ENCODE measurements at places on chromosomes 5 and 9.

DNA sequence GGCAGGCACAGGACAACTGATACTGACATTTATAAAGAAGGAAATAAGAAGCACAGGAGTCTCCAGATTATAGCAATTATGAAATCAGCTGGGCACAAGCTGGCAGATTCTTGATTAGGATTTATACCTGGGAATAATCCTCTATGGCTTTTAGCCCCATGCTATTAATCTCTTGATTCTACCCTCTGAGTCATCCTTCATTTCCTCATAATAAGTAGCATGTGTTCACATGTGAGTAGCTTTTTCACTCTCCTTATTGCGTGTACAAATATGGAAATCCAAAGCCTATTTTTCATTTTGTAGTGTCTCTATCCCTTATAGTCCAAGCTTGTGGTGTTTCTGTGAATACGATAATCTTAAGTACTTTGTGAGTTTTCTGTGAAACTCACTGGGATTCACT is 185.0 kb upstream of the PRLR start:
- peak; percentile 20 for DNase-seq

- no peak for DNase-seq
These were observed 104.7 kb downstream of the ADAMTS2 start for GRCh38 chr5:179240561-179240960.

DNA sequence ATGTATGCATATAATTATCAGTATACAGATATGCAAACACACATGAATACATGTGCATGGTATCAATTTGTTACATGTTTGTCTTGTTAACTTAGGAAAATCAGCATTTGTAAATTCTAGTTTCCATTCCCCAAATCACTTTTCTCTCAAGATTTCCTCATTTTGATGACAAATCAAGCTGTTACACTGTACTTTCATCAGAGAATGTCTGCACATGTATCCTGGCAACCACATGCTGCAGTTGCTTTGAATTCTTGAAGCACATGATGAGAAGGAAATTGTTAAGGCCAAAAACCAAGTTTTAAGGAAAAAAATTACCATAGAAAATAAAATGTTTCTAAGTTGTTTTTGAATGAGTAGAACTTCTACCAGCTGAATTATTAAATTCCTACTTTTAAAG is 1834.5 kb downstream of the EFNA5 start:
- DNase-seq, result peak; percentile 92

- DNase-seq, result no peak
These were observed 12.8 kb downstream of the OR1K1 start for GRCh38 chr9:122812736-122813135.

GRCh38 chr9:134775081-134775951 is 105.3 kb upstream of the FCN2 start:
- DNase-seq, result peak; percentile 68

GRCh38 chr5:53479590-53480415 is 626 bp upstream of the FST start:
- DNase-seq, result peak; percentile 73

GRCh38 chr5:32571128-32571527 is 14.2 kb upstream of the SUB1 start:
- DNase-seq, result no peak

DNA sequence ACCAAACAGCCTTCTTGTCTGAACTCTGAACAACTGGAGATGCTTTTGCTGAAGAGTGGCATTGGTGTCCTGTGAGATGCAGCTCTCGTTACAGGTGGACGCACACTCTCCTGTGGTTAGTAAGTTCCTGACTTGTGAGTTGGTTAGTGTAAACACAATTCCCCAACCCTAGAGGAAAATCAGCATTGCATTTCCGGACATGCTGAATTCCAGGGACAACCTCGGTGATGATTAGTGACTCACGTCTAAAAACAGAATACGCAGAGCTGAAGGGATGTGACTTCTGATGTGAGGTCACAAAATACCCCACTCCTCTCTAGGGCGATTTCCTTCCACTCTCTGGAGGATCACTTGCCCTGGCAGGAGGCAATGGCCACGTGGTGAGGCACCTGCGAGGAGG is 5.0 kb downstream of the OR2V2 start:
- no peak for DNase-seq

GRCh38 chr5:35626108-35626507 is 8.4 kb downstream of the SPEF2 start:
- DNase-seq, result peak; percentile 42

- DNase-seq, result no peak
These were observed 126.7 kb downstream of the ARSB start for GRCh38 chr5:78858364-78858763.

- DNase-seq, result no peak
These were observed 177.2 kb downstream of the TMEM232 start for GRCh38 chr5:110549301-110549700.

DNA sequence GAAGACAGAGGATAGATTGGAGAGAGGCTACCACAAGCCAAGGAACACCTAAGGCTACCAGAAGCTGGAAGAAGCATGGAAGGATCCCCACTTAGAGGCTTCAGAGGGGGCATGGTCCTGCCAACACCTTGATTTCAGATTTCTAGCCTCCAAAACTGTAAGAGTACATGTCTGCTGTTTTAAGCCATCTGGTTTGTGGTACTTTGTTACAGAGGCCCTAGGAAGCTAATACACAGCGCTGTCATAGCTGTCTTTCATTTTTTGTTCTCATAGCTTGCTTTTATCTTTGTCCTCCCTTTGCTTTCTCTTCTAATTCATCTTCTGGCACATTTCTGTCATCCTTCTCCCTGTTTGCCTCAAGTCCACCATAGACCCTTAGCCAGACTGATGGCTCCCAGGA is 104.5 kb downstream of the ATP10B start:
- no peak for DNase-seq

DNA sequence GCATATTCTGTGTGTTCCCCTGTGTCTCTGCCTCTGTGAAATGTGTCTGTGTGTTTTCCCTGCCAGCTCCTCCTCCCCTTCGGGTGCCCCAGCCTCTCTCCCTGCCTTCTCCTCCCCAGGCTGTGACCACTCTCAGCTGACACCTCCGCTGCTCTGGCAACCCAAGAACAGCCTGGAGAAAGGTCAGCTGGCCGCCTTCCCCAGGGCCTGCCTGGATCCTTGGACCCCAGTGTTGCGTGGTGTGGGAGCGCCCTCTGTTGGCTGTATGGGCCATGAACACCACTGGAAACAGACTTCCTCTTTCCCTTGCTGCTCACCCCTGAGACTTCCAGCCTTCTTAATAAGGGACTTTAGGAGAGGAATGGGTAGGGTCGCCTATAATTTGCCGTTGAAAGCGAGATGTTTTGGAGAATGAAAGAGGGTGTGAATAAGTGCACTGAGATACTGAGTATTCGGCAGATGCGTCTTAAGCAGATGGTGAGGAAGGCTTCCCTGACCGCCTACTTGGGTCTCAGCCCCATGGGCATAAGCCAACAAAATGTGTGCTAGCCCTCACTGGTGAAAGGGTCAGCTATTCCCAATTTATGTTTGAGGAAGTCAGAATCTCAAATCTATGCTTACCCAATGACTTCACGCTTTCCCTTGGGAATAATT is 114.9 kb upstream of the TRIM32 start:
- DNase-seq, result peak; percentile 75

GRCh38 chr5:131206772-131207171 is 36.0 kb downstream of the LYRM7 start:
- DNase-seq, result no peak

- DNase-seq, result no peak
These were observed 270.1 kb downstream of the HSPA4 start for GRCh38 chr5:133321833-133322420.

DNA sequence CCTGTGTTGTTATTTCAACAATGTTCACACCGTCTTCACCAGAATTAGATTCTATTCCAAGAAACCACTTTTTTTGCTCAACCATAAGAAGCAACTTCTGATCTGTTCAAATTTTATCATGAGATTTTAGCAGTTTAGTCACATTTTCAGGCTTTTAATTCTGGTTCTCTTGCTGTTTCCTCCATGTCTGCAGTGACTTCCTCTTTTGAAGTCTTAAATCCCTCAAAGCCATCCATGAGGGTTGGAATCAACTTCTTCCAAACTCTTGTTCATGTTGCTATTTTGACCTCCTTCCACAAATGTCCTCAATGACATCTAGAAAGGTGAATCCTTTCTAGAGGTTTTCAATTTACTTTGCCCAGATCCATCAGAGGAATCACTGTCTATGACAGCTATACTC is 25.7 kb upstream of the ENTREP1 start:
- DNase-seq, result no peak

DNA sequence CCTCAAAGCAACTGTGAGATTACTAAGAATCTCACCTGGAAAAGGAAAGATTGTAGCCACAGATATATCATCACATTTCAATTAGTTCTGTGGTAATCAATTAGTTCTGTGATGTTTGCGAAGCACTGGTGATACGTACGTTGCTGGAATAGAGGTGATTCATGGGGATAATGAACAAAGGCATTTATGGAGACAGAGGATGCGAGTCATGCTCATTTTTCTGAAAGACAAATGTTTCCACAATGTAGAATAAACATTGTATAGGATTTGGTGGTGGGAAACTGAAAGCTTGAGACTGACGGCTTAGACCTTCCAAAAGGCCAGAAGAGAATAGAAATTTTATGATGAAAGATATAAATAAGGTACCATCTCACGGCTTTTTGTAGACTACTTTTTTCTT is 507.3 kb upstream of the TYRP1 start:
- DNase-seq, result peak; percentile 62

- no peak for DNase-seq
These were observed 15.4 kb upstream of the CCIN start for GRCh38 chr9:36153746-36154145.

DNA sequence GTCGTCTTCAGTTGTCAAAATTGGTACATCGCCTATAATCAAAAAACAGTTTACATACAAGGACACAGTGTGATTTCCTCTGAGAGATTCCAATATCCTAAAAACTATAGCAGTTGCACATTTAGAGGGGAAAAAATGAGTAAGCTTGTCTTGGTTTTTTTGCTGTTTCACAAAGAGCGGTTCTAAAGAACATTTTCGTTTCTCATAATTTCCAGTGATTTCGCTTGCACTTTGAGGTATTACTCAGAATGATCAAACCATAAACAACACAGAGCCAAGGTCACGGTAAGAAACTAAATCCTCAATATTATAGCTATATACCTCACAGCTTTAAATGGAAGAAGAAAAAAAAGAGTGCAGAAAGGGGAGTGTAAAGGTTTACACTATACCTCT is 861 bp downstream of the MTX3 start:
- DNase-seq, result no peak

- no peak for DNase-seq
These were observed 60.0 kb upstream of the IRX1 start for GRCh38 chr5:3535414-3536211.

GRCh38 chr5:155466851-155467250 is 453.3 kb downstream of the KIF4B start:
- DNase-seq, result no peak

GRCh38 chr5:68751661-68752060 is 342.2 kb upstream of the SLC30A5 start:
- no peak for DNase-seq

DNA sequence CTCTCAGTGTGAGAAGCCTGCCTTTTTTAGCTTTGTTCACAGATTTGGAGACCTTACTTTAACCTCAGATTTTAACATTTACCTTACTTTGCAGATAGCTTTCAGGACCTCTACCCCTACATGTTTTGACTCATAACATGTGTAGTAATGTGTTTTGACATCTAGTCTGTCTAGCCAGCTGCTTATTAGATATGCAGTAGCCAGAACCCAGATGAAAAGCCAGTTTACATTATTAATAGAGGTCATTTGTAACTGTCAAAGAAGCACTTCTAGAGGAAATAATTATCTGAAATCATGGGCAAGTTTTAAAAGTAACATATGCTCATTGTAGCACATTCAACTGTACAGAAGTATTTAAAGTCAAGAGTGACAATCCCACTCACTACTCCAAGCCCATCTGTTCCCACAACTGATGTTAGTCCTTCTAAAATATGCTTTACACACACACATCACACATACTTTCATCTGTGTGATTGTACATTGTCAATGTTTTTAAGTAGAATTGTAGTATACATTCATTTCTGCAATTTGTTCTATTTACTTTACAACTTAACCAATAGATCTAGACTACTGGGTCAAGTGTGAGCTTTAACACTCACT is 71.8 kb upstream of the NIPAL4 start:
- DNase-seq, result peak; percentile 50

DNA sequence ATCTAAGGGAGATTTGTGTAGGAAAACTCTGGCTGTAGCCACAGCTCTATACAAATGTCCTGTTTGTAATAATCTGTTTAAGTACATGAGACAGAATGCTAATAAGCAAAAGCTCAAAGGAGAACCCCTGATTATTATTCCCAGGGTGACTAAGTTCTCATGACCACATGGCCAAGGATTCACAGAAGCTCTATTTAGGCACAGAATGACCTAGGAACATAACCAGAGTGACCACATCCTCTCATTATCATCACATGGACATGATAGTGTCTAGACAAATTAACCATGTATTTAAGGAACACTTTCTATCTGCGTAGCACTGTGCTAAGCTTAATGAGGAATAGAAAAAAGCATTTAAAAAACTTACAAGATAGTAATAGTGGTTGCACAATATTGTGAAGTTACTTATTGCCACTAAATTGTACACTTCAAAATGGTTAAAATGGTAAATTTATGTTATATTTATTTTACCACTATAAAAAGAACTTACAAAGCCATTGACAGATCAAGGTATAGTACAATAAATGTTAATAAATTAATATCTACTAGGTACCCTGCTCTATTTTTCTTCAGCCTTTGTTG is 56.3 kb downstream of the STX17 start:
- DNase-seq, result no peak

- DNase-seq, result no peak
These were observed 153.5 kb downstream of the ZNF608 start for GRCh38 chr5:124592891-124593290.

DNA sequence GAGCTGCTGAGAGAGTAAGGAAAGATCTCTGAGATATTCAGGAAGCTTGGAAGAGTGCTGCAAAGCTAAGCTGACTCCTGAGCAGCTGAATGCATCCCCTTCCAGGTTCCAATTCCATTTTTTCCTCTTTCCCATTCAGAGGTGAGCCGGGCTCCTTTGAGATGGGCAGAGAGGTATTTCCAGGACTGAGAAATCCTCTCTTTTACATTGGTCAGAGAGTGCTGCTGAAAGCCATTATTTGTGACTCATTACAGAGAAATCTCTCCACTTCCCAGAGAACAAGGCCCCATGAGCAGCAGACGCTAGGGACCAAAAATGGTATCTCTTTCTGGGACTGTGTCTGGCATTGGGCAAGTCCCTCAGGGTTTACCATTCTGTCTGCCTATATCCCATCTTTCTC is 3.7 kb downstream of the MCTP1 start:
- peak; percentile 29 for DNase-seq

GRCh38 chr5:122870219-122870856 is 24.9 kb downstream of the SNX24 start:
- peak; percentile 73 for DNase-seq

GRCh38 chr9:98176391-98177259 is 15.8 kb downstream of the CORO2A start:
- DNase-seq, result no peak

DNA sequence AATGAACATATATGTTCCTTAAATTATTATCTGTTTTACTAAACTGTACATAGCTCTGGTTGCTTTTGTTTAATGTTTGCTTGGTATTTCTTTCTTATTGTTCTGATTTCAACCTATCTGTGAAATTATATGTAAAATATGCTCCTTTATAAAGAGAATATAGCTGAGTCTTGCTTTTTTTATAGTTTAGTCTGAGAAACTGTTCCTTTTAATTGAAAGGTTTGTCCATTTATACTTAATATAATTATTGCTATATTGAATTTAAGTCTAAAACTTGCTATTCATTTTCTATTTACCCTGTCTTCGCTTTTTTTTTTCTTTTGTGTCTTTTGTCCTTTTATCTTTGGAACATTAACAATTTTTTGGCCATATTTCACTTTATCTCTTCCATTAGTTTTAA is 712.0 kb downstream of the MAT2B start:
- DNase-seq, result no peak

Measured in fibroblast of skin of abdomen (primary cell).